ENCODE measurements at places on chromosomes 4 and X.

- DNase-seq = no peak
Observed at GRCh38 chr4:141009931-141010330, 123.3 kb downstream of the RNF150 start.

GRCh38 chrX:154515090-154515965 is 704 bp downstream of the FAM3A start:
- no peak for DNase-seq

- no peak for DNase-seq
Observed at GRCh38 chr4:158811216-158811540, 42.4 kb downstream of the FNIP2 start.

- no peak for DNase-seq
Observed at GRCh38 chrX:16836371-16836770, 33.8 kb downstream of the RBBP7 start.

- no peak for DNase-seq
Observed at GRCh38 chr4:6239968-6240367, 29.7 kb upstream of the WFS1 start.

DNA sequence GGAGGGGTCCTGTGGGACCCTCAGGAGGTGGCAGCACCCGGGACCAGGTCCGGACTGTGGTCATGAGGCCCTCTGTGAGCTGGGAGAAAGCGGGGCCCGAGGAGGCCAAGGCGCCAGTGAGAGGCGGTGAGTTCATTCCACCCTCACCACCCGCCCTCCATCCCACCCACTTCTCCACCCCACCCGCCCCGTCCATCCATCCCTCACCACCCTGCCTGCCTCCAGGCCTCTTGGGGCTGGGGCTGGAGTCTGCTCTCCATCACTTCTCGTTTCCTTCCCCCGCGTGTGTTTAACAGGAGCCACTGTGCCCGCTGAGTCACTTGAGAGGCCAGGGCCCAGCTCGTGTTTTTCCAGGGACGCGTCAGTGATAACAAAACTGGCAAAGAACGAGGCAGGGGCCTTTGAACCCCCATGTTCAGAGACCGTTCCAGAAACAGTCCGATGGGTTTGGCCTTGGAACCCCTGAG is 6.2 kb downstream of the SH3TC1 start:
- no peak for DNase-seq

- DNase-seq = no peak
Observed at GRCh38 chrX:132187451-132187850, 31.8 kb downstream of the RAP2C start.

DNA sequence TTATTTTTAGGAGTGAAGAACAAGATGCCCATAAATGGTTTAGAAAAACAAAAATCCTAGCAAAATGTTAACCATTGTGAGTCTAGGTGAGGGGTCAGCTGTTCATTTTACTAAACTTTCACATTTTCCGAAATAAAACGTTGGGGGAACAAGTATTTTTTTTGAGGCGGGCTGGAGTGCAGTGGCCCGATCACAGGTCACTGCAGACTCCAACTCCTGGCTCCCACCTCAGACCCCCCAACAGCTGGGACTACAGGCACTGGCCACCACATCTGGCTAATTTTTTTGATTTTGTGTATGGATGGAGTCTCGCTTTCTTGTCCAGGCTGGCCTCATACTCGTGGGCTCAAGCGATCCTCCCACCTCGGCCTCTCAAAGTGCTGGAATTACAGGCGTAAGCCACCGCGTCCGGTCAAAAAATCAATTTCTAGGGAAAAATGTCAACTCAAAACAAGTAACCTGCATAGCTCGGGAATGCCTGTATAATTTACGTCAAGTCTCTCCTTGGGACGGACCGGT is 742 bp upstream of the TAF1 start:
- no peak for DNase-seq

DNA sequence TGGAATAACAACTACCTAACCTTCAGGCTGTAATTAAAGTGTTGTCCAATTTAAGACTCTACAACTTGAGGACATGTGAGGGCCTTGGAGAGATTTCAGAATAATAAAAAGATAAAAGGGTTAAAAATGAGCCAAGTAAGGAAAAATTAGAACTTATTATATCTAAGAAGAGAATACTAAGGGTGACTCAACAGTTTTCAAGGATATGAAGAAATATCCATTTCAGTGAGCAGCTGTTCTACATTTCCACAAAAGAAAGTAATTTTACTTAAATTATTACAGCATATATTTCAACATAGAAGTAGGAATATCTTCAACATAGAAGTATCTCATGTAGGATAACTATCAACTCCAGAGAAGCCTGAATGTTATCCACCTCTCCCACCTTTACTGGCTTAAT is 11.3 kb downstream of the SNX12 start:
- DNase-seq = no peak

- no peak for DNase-seq
Observed at GRCh38 chrX:112677167-112677566, 2.6 kb downstream of the LHFPL1 start.

- no peak for DNase-seq
Observed at GRCh38 chrX:103586314-103586646, 965 bp downstream of the TCEAL4 start.

DNA sequence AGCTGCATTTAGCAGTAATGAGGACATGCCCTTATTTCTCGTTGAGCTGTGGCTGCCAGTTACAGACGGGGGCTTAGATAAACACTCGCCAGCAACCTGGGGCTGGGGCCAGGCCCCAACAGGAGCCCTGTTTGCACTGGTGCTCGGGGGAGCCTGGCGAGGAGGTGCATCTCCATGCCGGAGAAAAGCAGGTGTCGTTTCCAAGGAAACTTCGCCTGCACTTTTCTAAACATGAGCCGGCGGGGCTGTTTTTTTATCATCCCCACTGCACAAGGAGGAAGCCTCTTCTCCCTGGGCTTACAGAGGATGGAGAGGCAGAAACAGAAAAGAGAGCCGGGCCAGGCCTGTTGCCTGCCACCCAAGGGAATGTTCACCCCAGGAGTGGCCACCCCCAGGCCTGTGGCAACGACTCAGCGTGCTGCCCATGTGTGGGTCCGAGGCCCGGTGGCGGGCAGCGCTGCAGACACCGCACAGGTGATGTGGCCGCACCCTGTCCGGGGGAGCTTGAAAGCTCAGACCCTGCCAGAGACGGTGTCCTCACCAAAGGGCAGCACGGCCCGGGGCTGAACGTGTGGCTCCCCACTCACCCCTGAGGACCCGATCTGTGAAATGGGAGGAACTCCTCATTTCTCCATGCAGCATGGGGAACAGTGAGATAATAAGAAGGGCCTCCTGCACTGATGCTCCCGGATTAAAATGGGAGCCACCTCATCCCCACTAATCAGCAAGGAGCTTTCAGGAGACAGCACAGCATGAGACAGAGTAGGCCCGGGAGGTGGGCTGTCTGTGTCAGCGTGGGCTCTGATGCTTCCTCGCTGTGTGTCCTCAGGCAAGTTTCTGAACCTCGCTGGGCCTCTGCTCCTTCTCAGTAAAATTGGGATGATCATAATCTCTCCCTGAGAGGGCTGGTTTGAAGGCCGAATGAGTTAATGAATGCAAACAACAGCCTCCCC is 33.8 kb upstream of the ADRA2C start:
- no peak for DNase-seq

GRCh38 chrX:10062980-10063379 is 93.8 kb upstream of the CLCN4 start:
- no peak for DNase-seq

DNA sequence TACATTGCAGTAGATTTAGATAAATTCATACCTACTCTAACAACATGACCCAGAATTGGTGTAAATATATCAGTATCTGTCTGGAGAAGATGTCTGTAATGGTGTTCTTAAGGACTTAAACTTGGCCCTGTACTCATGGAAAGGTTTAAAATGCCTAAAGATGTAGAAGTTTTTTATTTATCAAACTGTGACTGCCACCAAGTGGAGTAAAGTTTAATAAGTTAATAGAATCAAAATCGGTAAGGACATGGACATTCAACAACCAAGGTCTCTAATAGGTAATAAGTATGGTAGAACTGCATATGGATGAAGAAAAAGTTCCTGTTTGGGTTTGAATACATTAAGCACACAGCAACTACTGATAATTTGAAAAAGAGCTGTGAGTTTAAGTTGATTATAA is 474.0 kb upstream of the NDST3 start:
- DNase-seq = no peak

DNA sequence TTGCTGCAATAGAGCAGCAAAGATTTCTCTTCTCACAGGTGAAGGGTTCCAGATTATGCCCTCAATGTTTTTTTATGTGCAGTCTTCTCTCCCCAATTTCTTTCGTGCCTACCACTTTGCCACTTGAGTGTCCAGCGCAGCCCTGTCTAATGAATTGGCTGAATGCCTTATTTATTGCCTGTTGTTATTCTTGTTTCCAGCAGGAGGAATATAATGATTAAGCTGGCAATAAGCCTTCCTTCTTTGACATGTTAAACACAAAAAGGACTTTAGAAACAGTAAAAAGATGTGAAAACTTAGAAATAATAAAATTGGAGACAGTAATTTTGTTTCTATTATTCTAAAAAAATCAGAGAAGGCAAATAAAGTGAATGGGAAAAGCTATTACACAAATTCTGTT is 34.6 kb upstream of the FRAS1 start:
- DNase-seq = no peak

- DNase-seq = no peak
Observed at GRCh38 chrX:20545538-20545937, 278.8 kb upstream of the RPS6KA3 start.

GRCh38 chr4:128241019-128241418 is 46.6 kb downstream of the PGRMC2 start:
- DNase-seq = no peak

DNA sequence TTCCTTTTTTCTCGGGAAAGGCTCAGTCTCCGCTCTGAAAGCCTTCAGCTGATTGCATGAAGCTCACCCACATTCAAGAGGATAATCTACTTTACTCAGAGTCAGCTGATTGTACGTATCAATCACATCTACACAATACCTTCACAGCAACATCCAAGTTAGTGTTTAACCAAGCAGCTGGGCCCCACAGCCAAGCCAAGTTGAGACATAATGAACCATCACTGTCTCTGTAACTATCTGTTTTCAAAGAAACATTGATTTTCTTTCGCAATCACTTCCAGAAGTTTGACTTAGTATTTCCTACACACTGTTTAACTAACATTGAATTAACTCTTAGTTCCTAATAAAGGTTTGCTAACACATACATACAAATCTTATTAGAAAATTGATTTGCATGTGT is 40.3 kb downstream of the RWDD4 start:
- DNase-seq = no peak

- no peak for DNase-seq
Observed at GRCh38 chrX:138294951-138295350, 416.6 kb downstream of the FGF13 start.

DNA sequence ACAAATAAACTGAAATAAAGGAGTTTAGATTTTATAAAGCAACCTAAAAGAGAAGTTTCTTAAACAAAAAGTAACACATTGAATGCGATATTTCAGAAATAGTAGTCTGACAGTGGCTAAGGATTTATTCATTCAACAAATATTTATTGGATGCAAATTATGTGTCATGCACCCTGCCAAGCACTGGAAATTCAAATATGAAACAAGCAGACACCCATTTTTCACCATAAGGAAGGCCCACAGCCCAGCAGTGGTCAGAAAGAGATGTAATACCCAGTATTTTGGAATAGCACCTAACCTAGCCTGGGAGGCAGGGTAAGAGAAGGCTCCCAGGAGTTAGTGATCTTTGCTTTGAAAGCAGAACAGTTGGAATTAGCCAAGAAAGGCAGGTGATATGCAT is 855.1 kb upstream of the TENM3 start:
- no peak for DNase-seq

DNA sequence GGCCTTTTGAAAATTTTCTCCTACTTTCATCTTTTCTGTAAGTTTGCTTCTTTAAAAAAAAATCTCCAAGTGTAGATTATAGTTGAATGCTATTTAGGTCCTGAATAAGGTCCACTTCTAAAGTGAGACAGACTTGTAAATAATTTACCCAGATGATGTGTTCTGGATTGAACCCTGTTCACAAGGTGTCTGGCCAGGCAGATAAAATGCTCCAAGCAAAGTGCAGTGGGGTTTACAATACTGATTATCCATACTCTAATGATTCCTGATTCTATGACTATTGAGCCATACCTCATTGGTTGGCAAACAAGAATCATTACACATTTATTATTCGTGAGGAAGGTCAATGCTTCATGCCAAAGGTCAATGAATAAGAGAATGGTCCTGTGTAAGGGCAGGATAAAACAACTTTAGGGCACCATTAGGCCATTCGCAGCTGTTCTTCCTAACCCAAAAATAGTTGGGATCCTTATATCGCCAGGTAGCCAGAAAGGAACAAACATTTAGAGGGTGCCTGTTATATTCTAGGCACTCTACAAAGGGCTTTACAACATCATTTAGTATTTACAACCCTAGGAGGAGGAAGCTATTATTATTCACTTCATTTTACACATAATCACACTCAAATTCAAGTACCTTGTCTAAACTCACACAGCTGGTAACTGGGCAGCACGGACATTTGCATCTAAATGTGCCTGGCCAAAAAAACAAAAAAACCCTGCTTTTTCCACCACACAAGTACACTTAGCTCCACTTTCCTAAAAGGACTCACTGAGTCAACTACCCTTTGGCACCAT is 18.6 kb upstream of the SAT1 start:
- no peak for DNase-seq

DNA sequence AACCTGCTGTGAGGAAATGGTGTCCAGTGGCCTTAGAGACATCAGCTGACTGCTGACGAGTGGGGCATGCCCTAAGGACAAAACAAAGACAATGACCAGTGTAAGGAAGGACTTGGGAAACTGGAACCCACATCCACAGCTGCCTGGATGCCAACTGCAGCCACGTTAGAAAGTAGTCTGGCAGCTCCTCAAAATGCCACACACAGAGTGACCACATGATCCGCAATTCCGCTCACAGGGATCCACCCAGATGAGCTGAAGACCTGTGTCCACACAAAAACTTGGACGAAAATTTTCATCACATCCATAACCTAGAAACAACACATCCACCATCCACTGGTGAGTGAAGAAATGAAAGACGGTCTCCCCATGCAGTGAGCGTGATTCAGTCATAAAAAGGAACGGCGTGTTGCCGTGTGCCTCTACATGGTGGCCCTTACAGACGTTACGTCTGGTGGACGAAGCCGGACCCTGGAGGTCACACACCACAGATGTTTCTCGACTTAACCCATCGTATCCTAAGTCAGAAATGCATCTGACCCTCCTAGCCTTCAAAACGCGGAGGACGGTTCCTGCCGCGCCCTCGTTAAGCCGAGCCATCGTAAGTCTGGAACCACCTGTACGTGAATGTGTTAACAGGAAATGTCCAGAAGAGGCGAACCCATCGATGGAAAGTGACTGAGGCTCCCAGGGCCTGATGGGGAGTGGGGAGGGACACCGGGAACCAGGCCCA is 40.6 kb upstream of the MXD4 start:
- no peak for DNase-seq

DNA sequence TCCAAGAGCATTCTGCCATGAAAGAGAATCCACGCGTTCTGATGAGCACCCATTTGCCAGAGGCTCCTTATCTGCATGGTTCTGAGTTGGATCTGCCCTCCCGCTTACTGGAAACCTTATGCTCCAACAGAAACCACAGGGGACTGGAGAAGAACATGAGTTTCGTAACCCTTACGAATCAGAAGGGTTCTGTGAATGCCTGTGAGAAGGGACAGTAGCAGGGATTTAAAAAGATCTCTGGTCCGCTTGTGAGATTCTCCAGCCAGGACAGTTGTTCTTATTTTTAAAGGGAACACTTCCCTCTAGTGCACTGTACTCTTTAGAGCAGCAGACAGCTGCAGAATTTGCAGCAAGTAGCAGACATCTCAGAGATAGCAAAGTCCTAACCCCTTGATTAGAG is 22.5 kb upstream of the CENPU start:
- DNase-seq = no peak
